NCI-H1436 (cell line): ENCODE measurements at places on chromosomes 2 and 18.

DNA sequence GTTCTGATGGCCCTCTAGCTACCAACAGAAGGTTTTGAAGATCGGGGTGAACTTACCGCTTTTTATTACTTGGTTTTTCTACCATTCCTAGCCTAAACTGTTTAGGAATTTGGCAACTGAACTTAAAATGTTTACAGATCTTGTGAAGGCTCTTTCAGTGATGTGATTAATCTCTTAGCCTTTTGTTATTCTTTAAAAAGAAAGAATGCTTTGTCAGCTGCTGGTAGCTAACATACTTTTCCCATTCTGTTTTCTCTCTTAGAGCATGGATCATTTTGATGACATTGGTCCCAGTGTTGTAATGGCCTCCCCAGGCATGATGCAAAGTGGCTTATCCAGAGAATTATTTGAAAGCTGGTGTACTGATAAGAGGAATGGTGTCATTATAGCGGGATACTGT, 18.1 kb downstream of the CPSF3 start:
- DNase-seq: no peak

GRCh38 chr18:6917072-6917471, 187.6 kb downstream of the ARHGAP28 start:
- DNase-seq: no peak

DNA sequence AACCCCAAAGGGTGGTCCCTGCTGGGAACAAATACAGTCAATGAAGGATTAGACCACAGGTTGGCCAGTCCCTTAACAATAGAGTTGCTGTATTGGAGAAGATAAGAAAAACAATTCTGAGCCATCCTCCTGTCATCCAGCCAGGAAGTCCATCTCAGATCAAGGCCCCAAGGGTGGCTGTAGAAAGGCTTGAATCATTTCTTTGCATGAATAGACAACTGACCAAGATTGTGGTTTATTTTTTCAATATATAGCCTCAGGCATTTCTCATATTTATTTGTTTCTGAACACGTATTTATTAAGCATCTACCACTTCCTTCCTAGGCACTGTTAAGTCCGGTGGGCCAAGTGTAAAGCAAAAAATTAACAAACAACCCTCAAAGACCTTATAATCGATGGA, 274.4 kb upstream of the SLC14A2 start:
- DNase-seq: no peak

DNA sequence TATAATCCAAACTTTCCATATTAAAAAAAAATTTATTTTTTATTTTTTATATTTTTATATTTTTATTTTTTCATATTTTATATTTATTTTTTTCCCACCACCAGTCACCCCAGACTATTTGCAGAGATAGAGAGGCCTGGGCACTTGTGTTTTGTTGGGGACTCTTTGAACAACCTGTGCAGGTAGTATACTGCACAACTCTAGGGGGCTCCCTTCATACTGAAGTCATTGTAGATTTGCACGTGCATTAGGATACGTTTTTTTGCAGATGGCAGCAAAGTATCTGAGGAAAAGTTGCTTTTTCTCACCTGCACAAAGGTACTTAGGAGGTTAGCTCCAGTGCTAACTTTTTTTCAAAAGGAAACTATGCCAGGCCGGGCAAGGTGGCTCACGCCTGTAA, 73.9 kb upstream of the TANC1 start:
- no peak for DNase-seq

DNA sequence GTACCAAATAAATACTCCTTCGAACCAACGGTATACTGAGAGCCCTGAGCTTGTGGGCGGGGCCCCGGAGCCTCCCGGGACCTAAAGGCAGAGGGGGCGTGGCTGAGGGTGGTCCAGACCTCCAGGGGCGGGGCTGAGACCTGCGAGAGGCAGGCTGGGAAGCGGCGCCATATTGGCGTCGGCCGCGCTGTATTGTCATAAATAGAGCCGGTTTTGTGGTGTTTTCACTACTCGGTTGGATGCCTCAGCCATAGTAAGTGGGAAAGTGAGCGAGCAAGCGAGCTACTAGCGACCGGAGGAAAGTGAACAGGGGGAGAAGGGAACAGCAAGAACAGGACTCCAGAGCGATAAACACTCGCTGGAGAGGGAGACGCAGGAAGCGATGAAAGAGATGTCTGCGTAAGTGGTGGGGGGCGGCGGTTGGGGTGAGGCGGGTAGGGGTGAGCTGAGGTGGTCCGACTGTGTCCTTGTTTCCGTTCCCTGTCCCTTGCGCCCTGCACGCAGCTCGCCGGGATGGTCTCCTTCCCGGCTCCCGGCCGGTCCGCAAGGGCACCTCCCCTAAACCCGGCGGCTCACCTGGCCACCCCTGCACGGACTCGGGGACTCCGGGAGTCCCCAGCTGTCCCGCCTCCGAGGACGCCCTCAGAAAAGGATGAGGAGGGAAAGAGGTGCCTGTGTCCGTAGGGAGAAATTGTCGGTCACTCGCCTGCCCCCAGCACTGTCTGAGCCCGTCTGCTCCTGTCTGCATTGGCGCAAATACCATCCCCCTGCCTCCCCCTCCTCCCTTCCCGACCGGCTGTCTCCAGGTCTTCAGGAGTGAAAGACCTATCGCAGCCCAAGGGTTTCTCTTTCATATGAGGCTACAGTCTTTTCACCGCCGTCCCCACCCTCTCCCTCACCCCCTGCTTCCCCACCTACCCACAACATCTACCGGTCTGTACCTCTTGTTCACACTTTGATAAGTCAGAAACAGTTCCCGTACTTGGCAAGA, at the start of gene PAPOLG:
PAPOLG (plus strand) TSS at position 172 of the 991 bp plus-strand sequence; CDS start at position 383, 211 bp downstream.
- peak; percentile 94 for DNase-seq

- no peak for DNase-seq
These were observed 18.8 kb upstream of the RMP24 start for GRCh38 chr18:35953688-35954087.

DNA sequence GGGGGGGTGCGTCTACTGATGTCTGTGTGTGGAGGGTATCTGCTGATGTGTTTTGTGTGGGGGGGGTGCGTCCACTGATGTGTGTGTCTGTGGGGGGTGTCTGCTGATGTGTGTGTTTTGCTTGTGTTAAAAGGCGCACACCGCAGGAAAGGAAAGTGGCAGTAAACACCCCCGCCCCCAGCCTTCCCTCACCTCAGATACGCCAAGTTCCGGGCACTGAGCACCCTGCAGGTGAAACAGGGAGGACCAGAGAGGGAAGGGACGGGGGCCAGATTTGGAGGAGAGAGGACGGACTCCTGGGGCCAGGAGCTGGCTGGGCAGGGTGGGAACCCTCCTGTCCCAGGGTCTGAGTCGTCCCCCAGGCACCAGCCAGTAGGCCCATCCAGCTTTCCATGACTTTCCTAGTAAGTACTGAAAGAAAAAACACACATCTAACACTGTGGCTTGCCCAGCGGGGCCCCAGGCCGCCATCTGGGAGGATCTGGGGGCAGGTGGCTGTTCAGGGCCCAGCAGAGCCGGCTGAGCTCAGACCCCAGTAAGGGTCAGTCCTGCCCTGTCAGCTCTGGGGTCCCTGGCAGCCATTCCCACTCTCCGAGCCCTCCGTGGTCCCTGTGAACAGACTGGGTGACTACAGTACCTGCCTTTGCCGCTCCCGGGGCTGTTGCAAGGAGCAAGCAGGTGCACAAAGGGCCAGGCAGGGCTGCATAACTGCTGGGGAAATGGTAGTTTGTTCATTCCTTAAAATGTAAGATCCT, 126.9 kb downstream of the NFATC1 start:
- no peak for DNase-seq

DNA sequence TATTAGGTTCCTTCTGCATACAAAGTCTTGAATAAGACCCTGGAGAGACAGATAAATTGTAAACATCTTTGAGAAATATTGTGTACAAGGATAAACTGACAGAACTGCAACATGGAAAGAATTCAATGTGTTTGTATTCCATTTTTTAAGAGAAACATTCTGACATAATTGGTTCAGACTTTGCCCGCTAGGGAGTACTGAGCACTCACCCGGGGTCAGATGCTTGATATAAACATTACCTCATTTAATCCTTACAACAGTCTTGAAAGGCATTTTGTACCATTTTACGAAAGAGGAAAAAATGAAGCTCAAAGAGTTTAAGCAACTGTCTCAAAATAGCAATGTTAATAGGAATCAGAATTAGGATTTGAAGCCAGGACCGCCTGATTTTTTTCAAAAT, 416.7 kb upstream of the CRIM1 start:
- DNase-seq: no peak

GRCh38 chr2:169366066-169366465, 3.7 kb upstream of the LRP2 start:
- no peak for DNase-seq

GRCh38 chr2:84676295-84676694, 160.0 kb downstream of the DNAH6 start:
- DNase-seq: no peak

- no peak for DNase-seq
These were observed 21.7 kb upstream of the ZBTB14 start for GRCh38 chr18:5317186-5317585.

- DNase-seq: no peak
These were observed 24.2 kb downstream of the VRK2 start for GRCh38 chr2:58070765-58071164.

DNA sequence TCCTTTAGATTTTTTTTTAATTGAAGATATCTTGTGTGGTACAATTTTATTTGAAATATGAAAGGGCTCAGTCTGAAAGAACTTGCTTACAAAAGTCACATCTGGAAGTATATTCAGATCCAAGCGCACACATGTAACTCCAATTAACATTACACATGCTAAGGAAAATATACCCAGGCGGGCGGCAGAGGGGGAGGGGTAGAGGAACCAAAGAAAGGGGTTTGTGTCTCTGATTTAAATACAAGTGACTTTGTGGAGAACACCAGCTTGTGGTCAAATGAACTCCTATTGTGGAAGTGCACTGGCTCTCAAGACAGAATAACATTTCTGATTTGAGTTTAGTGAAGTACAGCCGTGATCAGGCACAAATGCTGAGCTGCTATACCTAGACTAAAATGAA, 280.2 kb upstream of the SOX11 start:
- no peak for DNase-seq

DNA sequence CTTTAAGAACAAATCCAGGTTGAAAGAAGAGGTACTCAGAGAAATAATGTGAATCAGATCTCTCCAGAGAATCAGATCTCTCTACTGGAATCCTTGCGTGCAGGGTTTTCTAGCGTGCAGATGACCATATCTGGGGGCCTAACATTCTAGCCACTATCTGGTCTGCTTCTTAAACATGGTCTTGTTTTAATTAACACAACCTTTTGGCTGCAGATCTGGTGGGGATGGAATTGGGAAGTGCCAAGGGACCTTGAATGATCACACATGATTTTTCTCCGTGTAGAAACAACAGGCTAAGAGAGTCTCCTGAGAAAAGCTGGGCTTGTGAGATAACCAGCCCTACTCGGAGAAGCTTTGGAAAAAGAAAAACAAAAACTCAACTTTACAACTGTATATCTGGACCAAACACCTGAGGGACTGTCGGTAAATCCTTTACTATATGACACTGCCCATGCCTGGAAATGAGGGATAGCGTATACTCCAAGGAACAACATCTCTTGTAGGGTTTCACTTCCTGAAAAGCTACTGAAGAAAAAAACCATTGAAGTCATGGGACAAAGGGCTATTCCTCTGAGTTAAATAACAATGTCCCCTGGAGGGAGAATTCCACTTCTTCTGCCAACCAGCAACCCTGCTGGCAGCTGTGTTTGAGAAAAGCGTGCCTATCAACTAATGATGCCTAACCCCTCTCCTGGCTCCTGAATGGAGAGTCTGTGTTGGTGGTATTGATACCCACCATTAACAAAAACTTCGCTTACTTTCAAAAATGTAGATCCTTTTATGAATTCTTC, 171.0 kb upstream of the REV1 start:
- DNase-seq: no peak

GRCh38 chr2:37709111-37709510, 37.7 kb upstream of the CDC42EP3 start:
- DNase-seq: no peak

DNA sequence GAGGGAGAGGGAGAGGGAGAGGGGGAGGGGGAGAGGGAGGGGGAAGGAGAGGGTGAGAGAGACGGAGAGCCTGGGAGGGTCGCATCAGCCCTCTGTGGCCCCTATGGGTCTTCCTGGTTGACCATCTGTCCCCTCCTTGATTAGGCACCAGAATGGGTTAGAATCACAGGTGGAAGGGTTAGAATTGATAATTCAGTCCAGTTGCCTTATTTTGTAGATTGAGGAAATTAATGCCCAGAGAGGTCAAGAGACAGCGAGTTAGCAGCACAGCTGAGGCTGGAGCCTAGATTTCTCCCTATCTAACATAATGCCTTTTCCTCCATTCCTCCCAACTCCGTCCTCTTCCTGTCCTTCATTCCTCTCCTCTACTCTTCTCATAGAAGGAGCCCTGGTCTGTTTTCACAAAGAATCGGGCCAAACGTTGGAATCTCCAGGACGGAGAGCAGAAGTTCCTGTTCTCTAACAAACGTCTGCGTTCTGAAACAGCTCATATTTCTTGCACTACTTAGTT, 338 bp upstream of the THUMPD2 start:
- DNase-seq: no peak

DNA sequence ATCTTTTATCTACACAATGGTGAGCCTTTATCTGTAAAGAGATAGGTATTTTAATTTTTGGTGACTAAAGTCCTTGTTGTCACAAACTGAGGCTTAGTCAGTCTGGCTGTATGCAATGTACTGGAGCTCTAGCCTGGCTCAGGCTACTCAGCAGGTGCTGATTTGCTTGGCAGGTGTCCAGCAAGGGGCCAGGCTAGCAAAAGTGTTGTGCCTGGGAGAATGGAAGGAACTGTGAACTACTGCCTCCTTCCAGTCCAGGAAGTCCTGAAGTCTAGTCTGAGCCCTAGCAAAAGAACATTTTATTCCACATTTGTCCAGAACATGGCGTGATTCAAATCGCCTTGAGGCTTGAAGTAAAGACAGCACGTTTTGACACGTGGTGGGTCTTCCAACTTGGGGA, 260.5 kb downstream of the CCDC85A start:
- DNase-seq: peak; percentile 13

GRCh38 chr2:65554765-65555591, 122.6 kb upstream of the SPRED2 start:
- no peak for DNase-seq

GRCh38 chr2:110140401-110140800, 24.8 kb upstream of the MALL start:
- no peak for DNase-seq
